ENCODE measurements at places on chromosomes 12 and 14.

- DNase-seq = no peak
Measured at GRCh38 chr14:74524076-74524811, 30.7 kb downstream of the ISCA2 start.

DNA sequence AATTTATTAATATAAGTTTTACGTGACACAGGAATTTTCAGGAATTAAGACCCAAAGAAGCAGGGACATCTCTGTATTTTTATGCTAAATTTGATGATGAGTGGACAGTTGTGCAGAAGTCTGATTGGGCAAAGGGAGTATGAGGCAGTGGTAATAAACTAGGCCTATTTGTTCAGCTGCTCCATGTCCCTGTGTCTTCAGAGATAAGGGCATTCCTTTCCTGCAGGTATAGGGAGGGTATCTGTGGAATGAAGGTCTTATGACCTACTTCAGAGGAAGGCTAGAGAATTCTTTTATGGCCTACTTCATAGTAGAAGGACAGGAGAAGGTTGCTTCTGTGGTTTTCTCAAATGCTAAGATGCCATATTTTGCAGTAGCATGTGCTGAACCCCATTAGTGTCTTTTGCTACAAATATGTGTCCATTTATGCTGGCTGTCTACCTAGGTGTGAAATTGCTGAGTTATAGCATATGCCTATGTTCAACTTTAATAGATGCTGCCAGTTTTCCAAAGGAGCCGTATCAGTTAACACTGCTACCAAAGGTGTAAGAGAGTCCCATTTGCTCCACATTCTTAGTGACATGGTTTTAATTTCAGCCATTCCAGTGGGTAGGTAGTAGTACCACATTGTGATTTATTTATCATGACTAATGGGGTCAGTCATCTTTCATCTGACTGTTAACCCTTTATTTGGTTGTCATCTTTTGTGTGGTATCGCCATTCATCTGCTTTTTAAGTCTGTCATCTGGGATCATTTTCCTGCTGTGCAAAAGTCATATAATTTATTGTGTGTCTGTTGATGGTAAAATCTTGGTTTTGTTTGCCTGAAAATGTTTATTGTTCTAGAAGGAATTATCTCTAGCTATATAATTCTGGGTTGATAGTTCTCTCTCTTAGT, 410.7 kb upstream of the RGS6 start:
- no peak for DNase-seq

- peak; percentile 28 for DNase-seq
Measured at GRCh38 chr14:47194055-47194454, 481.4 kb downstream of the MDGA2 start.

DNA sequence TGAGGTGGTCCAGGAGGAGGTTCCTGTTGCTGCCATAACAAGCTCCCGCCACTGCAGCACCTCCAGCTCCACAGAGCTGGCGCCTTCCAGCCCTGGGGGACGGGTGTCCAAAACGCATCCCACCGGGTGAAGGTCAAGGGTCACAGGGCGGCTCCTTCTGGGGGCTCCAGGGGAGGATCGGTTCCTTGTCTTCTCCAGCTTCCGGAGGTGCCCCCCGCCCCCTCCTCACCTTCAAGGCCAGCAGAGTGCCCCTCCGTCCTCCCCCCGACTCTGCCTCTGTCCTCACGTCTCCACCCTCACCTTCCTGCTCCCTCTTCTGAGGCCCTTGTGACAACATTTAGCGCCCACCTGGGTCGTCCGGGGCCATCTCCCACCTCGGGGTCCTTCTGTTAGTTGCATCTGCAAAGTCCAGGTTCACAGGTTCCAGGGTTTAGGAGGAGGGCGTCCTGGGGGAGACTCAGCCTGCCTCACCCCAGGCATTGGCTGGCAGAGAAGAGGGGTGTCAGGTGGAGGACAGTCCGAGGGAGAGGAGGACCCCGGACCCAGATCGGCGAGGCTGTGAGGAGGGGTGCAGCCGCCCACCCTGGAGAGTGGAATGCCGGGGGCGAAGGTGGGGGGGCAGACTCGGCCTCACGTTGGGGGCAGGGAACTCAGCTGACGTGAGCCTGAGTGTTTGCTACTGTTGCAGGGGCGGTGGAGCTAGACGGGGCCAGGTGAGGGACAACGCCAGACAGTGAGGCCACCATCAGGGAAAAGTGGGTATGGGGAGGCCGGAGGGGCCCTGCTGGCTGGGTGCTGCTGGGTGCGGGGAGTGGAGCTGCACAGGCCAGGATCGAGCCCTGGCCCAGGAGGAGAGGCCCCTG, 205.5 kb upstream of the C14orf180 start:
- DNase-seq = no peak

- no peak for DNase-seq
Measured at GRCh38 chr14:100844421-100844820, 18.5 kb downstream of the MEG3 start.

DNA sequence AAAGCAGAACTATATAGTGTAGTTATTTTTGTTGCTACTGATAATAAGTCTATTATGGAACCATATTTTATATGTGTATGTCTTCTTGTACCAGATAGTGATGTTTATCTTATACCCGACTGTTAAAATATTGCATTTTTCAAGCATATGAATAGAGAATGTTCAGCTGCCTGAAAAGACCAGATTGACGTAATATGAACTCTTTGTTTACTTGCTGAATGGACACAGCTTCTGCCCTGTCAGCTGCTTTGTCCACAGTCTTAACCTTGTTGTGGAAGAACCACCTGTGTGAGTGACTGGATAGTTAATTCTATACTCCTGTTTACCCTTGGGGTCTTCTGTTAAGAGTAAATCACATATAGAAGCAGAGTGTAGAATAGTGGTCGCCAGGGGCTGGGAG, 109.3 kb downstream of the LGR5 start:
- DNase-seq = no peak

DNA sequence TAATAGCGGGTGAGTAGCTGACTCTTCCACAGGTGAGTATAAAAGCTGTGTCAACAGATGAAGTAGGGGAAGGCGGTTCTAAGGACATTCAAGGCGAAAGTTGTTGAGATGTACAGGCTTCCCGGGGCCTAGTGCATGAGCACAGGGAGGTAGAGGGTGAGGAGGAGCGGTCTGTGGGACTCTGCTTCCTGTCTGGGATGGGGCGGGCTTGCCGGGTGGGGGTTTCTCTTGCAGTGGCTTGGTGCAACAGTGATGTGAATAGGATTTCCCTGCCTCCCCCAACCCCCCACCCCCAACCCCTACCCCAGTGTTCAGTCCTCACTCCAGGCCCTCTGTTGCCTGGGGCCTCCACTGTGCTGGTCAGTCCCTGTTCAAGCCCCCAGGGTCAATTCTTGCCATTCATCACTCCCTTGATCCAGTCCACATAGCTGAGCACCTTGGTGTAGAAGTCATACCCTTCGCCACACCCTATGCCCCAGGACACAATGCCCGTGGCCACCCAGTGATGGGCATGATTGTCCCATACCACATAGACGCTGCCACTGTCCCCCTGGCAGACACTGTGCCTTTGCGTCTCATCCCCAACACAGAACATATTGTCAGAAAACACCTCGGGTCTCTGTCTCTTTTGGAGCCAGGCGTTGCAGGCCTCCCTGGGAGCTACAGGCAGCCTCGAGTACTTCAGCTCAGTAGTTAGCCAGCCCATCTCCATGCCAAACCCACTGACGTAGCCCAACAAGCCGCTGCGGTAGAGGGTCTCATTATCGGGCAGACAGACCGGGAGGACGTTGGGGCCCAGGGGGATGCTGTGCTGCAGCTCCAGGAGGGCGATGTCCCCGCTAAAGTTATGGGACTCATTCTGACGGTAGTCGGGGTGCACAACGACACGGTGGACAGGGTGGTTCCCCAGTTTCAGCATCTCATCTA, 4.0 kb upstream of the C1R start:
- no peak for DNase-seq

DNA sequence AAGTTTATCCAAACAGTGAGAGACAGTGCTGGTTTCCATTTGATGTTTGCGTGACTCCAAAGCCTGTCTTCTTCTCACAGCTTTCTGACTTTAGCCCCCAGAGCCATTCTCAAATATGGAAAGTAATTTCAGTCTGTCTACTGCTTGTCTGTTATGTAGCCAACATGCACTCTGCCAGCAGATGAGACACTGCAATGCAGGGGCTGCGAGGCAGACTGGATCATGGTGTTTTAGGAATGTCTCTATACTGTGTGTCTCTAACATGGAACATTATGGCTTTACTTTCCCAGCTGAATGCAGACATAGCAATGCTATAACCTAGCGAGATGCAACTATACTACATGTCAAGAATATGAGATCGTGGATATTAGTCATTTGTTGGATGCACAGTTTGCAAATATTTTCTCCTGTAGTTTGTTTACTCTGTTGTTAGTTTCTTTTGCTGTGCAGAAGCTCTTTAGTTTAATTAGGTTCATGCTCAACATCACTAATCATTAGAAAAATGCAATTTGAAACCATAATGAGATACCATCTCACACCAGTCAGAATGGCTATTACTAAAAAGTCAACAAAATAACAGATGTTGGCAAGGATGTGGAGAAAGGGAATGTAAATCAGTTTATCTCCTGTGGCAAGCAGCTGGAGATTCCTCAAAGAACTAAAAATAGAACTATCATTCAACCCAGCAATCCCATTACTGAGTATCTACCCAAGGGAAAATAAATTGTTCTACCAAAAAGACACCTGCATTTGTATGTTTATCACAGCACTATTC, 235.8 kb upstream of the TMTC1 start:
- DNase-seq = no peak

DNA sequence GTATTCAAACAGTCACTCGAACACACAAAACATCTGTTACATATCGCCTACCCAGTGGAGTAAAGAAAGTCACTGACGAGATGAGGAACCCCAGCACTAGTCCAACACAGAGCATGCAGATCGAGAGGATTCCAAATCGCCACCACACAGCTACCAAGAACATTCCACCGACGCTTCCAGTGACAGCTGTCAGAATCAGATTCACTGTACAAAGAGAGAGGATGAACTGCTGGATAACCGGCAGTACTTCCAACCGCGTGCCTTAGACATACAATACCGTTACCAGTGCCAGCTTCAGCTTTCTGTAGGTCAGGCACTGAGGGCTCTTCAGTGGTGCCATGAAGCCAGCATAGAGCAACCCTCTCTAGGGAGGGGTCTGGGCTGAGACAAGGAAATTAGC, 34.5 kb downstream of the TM7SF3 start:
- no peak for DNase-seq

GRCh38 chr14:61472801-61473376, 151.5 kb downstream of the PRKCH start:
- DNase-seq = no peak

DNA sequence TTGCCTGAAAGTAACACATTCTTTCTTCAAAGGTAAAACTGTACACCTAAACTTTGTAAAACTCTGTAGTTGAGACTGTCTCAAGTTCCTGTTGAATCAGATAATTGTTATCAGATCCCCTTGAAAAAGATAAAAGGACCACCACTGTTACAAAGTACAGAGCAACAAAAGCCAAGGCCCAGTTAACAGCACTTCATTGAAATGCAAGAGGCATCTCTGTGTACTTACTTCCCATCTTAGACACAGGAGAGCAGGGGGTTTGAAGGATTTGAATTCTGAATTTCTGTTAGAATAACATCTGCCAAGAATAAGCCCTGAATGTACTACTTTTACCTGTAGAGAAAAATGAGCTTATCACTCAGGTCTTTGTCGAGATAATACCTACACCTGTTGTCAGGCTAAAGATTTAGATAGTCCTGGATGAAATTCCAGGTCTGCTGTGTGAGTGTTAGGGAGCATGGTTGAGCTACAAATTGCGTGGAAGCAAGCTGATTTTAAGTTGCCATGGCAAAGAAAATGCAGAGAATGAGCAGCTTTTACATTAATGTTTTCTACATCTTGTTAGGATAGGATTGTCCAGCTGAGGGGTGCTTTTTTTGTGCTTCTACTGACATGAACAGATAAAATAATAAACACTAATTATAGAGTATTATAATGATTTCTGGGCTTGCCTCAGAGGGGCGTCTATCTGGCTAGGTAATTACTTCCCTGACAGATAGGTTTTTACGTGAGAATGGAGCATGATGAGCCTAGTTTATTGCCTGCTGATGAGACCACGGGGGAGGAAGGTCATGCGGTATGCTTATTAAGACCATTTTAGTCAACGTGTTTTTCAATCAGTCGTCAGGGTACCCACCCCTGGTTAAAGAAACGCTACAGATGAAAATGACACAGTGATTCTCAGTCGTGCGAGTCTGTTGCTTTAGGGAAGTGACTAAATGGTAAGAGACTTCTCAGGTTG, 309.2 kb downstream of the PAWR start:
- no peak for DNase-seq

DNA sequence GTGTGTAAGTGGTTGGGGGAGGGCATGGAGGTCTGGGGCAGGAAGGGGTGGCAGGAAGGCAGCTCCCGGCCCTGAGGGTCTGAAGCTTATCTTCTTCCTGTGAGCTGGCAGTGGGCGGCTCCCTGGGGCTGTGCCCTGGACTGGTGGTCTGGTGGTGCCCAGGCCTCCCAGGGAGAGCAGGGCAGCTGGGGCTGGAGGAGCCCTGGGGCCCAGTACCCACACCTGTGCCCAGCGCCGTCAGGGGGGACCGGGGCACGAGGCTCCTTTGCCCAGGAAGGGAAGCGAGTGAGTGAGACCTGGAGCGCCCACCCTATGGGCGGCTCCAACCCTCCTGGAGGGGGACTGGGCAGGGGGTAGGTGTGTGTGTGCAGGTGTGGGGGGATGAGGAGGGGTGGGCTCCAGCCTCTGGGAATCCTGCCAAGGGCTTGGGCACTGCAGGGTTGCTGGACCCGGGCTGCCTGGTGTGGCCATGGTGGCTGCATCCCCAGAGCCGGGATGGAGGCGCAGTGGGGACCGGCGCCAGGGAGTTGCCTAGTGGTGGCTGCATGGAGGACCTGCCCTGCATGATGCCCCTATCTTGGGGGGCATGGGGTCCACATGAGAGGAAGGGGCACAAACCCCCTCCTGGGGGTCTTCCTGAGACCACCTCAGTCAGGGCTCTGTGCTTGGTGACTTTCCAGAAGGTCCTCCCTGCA, 353.6 kb downstream of the TMEM121 start:
- DNase-seq = no peak

DNA sequence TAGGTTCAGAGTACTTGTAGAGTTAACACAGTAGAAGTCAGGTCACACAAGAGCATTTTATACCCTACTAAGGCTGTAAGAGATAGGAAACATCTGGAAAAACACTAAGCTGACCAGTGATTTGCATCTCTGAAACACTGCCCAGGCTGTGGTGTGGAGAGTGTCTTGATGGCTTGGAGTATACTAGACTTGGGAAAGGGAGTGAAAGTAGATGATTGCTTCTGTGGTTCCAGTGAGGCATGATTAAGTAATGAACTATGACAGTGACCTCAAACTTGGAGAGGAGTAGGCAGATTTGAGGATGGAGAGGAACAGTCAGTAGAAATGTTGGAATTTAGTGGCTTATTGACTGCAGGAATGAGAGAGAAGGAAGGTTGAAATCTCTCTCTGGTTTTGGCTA, 201.2 kb downstream of the FLRT2 start:
- peak; percentile 60 for DNase-seq

GRCh38 chr12:41521872-41522379, 333.8 kb downstream of the PDZRN4 start:
- DNase-seq = peak; percentile 79

- DNase-seq = no peak
Measured at GRCh38 chr14:74237441-74237840, 1.8 kb upstream of the VSX2 start.

DNA sequence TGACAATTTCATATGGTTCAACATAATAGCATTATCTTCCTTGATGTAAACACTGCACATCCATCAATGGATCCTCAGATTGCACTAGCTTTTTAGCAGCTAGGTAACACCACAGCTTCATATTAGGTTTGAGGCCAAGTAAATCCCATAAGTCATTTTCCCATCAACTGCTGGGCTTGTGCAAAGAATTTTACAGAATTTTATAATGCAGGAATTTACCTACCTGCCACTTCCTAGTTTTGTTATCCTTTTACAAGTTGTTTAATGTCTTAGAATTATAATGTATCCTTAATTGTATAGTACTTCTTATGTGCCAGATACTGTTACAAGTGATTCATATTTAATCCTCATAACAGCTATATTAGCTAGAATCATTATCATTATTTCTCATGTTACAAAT, 36.4 kb downstream of the CPNE8 start:
- DNase-seq = no peak
